Keratinocyte (primary cell): ENCODE measurements at places on chromosomes 5 and 9.

GRCh38 chr9:106962615-106963363 lies 99.8 kb downstream of the ZNF462 start:
- no peak for DNase-seq

GRCh38 chr5:150600616-150601490 lies 39.6 kb upstream of the SYNPO start:
- no peak for DNase-seq

DNA sequence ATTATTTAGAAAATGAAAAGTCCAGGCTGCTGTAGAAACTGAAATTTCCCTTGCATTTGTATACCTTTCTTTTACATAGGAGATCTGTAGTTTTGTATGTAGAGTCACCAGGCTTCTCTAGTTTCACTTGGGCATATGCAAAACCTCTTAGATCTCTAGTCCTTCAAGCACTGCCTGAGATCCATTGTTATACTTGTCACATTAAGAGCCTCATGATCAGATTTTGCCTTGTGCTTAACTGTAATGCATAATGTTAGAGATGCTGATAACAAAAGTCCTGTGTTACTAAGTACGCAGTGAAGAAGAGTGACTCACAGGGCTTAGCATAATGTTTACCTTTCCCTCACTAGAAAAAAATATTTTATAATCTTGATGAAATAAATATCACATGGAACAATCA lies 250.2 kb downstream of the CYLC2 start:
- no peak for DNase-seq

DNA sequence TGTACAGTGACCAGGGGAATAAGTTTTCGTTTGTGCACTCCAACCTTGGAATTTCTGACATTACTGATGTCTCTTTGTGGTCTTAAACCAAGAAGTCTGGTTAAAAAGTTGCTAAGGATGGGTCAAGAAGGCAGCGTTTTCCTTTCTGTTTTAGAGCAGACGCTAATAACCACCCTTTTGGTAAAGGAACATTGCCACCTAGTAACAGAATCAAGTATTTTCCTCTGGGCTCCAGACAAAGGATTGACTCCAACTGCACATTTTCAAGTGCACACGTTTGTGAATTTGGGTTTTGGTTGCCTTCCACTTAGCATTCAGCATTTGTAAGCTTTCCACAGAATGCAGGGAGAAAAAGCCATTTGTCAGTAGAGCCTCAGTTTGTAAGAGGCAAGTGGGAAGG lies 22.2 kb upstream of the CEP78 start:
- no peak for DNase-seq

DNA sequence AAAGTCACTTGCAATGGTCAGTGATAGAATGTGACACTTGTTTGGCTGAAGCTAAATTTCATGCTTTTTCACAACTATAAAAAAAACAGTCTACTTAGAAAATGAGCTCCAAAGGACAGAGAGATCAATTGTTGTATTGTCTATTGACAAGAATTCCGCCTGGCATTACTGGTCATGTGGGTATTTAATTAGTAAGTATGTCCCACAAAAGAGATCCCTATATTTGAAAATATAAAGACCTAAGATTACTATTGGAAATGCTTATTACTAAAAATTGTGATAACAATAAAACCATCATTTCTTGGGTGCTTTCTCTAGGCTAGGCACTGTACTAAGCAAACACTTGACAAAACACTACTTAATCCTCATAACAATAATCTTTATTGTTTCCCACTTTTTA lies 745.2 kb upstream of the C9orf72 start:
- no peak for DNase-seq

DNA sequence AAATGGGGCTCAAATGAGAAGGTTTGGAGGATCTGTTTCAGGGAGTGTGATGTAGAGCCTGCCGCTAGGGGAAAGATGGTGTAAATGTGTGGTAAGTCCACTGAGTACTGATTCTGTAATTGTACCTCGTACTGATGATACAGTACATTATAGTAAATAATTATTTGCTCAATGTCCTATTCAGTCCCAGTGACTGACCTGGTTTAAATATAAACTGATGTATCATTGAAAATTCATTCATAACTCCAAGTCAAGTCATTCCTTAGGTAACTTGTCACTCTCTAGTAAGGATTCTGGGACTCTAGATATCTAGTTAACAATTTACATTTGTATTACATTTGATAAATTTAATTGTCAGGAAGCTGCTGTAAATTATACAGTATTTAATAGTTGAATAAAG lies 667.3 kb downstream of the DTWD2 start:
- no peak for DNase-seq

DNA sequence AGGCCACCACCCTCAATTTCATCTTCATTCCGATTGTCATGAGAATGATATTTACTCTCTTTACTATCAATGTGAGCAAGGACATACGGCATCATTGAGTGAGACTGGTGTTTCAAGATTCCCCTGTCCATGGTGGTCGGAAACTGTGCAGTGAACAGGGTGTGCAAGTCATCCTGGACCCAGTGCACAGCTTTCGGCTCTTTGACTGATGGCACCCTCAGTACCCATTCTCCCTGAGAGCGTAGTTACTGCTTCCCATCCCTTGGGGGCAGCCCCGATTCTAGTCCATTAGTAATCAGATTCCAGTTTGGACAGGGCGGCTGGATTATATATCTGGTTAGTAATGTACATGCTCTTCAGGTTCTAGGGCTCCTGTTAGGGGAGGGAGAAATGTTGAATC lies 61.7 kb upstream of the SUB1 start:
- DNase-seq = no peak

GRCh38 chr9:89418882-89419640 lies 78.9 kb downstream of the SEMA4D start:
- no peak for DNase-seq

- DNase-seq = no peak
Measured at GRCh38 chr5:62340979-62341378, 35.0 kb downstream of the KIF2A start.

- DNase-seq = no peak
Measured at GRCh38 chr5:129461711-129462332, 1.7 kb downstream of the ADAMTS19 start.

GRCh38 chr5:148961261-148962199 lies 101.3 kb downstream of the SH3TC2 start:
- no peak for DNase-seq

- DNase-seq = no peak
Measured at GRCh38 chr5:39079147-39079546, 4.9 kb upstream of the RICTOR start.

- DNase-seq = no peak
Measured at GRCh38 chr5:147203213-147203612, 31.6 kb upstream of the STK32A start.

DNA sequence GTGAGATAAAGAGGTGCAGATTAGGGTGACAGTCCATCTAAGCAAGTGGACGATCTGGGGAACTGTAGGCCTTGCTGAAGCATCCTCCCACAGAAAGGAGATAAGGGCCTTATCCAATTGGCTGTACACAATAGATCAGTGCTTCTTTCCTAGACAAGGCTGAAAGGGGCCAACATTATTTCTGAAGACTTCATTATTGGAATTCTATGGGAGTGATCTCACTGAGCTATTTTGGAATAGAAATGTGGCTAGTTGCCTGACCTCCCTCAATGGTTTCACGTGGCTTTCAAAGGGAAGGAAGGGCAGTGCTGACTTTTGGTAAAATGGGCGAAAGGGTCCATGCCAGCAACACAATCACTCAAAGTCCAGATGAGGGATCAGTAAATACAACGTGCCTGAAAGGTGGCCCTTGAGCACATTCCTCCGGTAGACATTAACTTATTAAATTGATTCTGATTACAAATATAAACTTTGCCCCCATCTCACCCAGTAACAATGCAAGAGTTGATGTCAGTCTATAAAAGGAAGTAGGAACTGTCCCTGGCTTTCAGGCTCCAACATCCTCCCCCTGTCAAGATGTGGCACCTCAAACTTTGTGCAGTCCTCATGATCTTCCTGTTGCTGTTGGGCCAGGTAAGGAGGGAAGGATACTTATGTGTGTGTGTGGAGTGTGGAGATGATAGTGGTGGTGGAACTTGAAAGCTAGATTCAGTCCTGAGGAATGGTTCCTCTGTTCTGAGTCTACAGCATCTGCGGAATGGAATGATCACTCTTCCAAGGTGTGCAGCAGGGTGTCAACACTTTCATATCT lies at the start of gene LEAP2:
LEAP2 (plus strand) TSS at position 550 of the 811 bp plus-strand sequence; CDS start at position 577, 27 bp downstream.
- DNase-seq = no peak

DNA sequence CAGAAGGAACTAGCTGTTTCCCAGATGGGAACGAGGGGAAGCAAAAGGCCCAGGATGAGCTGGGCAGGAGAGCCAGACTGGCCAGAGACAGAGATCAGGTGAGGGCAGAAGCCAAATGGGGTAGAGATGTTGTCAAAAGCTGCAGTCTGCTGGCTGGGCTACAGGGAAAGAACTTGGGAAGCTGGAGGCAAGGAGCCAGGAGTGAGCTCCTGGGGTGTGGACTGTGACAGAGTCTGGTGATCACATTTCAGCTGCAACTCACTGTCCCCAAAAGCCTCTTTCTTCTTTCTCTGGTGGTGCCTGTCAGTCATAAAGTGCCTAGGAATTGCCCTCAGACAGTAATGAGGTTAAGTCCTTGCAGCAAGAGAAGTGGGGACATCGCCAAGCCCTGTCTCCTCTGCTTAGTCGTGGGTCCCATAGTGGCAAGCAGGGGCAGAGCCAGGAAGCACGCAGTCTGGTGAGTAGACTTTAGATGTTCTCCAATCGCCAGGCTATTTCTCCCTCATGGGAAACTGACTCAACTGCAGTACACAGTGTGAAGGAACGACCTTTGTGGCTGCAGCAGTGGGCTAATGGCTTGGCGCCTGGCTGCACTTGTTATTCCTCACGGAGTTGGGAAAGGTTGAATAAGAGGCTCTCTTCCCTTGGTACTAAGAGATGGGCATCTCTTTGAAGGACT lies 2.5 kb upstream of the FSD1L start:
- no peak for DNase-seq

DNA sequence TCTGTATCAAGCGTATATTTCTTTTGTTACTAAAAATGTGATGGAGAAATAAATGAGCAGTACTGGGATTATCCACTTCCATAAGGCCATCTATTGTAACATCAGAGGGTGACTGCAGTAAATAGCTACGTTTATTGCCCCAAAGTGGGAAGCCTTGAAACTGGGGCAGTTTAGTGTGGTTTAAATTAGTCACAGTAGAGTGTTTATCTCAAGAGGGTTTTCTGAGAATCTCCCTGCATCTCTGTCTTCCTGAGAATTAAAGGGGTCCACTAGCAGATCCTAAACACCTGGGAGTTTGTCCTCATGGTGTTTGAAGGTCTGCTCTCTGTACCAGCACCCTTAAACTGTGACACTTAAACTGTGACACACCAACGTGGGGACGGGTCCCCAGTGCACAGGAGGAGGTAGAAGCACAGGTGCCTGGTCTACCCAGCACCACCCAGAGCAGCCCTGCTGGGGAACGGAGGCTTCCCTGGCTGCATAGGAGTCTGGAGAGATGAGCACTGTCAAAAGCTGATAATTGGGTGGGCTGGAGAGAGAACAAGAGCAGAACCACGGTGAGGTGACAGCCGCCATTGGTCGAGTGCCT lies 25.2 kb downstream of the PRRC2B start:
- no peak for DNase-seq

DNA sequence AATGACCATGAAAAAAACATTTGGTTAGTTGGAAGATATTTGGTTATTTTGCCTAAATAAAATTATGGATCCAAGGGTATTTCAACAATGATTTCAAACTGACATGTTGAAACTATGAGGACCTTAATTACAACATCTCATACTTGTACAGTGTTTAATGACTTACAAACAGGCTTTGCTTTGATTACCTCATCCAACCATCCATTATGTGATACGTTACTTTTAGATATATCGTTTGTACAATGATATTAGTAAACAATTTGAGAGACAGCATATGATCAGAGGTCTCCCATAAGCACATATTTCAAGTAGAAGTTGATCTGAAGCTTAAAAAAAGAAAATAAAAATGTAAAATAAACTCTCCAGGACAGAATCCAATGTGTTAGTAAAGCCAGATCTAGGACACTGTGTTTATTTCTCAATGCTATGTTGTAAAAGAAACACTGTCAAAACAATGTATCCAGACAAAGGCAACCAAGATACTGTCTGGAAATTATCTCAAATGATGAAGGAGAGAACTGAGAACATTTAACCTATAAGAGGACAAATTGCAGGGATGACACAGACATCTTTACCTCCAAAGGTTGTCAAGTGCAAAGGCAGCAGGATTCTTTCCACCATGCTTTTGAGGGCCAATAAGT lies 116.0 kb upstream of the TARS1 start:
- no peak for DNase-seq

DNA sequence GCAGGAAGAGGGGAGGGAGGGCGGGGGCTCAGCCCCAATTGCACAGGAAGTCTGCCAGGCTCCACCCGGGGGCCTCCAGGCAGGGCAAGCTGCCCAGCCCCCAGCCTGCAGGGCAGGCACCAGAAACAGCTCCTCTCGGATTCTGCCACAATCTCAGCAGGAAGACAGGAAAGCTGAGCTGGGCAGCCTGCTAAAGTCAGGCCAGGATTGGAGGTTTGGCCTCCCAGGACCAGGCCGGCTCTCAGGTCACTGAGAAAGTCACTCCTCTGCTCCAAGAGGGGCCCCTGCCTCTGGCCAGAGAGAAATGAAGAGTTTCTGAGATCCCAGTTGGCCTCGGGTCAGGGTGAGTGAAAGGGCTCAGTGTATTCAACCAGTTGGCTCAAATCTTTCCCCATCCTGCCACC lies 54.6 kb upstream of the STXBP1 start:
- no peak for DNase-seq

DNA sequence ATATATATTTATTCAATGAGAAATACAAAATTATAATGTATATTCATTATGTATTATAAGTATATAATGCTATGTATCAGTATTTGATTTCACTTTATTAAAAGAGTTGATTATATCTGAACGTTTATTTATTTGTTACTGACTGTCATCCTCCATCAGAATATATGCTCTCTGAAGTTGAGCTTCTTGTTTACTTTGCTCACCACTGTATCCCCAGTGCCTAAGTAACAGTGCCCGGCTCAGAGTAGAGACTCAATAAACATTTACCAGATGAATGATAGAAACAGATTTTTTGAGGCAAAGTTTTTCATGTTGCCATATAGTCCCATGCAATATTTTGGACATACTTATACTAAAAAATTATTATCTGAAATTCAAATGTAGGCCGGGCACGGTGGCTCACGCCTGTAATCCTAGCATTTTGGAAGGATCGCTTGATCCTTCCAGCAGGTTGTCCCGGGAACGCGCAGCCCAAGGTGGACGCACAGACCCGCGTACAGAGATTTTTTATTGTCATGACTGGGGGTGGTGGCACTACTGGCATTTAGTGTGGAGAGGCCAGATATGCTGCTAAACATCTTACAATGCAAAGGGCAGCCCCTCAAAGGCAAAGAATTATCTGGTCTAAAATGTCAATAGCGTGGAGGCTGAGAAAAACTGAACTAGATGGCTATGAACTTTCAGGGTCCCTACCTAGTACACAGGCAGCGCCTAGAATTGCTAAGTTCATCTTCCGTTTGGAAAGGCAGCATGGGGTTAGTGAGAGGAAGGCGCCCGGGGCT lies 761 bp upstream of the DNAJC25 start:
- no peak for DNase-seq

GRCh38 chr5:150107909-150108447 lies 21.6 kb upstream of the CSF1R start:
- DNase-seq = no peak

DNA sequence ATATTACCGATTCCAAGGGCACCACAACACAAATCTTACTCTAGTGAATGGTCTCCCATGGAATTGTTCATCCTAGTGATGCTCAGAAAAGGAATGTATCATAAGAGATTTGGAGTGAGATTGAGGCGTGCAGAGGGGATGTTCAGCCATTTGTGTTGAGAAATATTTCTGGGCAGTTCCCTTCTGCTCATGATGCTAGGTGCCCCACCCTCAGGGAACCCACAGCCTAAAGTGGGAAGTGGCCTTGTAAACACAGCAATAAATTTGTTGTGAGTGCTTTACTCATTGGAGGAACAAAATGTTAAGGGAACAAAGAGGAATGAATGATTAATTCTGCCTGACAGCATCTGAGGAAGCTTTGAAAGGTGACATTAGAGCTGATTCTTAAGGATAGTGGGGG lies 129.9 kb downstream of the TLE4 start:
- DNase-seq = no peak
